Stimulated activated CD8-positive, alpha-beta memory T cell treated with anti-CD3 and anti-CD28 coated beads, Interleukin-15, amount 100 ng/mL, for 48 hours (primary cell): ENCODE measurements at places on chromosomes 7 and 10.
A peak's percentile ranks its signal among the peaks of the same experiment; 100 is the strongest.

DNA sequence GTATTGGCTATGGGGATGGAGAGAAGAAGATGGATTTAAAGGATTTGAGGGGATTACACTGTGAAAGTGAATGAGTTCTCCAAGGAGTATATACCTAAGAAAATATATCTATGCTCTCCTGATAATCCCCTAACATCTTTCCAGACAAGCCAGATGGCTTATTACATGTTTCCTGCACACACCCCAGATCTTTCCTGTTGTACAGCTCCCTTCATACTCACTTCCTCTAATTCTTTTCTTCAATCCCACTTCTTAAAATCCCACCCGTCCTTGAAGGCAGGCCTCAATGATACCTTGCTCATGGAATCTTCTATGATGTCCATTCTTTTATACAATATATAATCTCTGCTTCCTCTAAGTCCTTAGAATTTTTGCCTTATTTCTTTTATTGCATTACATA, 317.2 kb upstream of the DGKB start:
- no peak for DNase-seq

DNA sequence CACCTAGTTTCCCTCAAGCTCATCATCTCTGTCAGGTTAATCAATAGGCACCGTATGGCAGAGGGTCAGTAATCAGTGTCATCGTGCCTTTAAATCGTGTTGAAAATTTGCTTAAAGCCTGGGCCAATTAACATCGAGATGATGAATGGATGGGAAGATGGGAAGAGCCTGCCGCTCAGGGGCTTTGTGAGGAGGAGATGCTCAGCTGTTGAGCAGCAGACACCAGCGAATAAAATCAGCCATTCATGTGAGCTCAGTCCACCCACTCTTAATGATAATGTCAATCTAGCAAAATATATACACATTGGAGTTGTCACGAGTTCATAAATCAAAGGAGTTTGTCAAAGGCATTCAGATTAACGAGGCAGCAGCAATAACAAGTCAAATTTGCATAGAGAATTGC, 97.7 kb downstream of the BTRC start:
- no peak for DNase-seq

DNA sequence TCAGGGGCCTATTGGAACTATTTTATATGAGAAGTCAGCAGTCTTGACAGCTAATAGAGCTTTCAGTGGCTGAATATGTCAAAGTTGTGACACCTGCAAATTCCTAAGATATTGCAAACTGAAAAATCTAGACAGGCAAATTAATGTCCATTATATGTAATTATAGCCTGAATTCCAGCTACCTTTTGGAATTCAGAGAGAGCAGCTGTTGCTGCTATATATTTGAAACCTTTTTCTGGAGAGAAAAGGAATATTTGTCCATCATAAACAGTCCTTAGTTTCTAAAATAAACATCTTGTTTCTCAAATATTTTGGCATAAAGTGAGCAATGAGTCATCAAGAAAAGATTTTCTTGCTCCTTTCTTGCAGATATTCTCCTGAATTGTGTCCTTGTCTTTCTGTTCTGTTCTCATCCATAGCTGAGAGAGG, 408.9 kb upstream of the SEMA3D start:
- no peak for DNase-seq

- DNase-seq: no peak
These were observed 117.2 kb downstream of the ANLN start for GRCh38 chr7:36506820-36507219.

DNA sequence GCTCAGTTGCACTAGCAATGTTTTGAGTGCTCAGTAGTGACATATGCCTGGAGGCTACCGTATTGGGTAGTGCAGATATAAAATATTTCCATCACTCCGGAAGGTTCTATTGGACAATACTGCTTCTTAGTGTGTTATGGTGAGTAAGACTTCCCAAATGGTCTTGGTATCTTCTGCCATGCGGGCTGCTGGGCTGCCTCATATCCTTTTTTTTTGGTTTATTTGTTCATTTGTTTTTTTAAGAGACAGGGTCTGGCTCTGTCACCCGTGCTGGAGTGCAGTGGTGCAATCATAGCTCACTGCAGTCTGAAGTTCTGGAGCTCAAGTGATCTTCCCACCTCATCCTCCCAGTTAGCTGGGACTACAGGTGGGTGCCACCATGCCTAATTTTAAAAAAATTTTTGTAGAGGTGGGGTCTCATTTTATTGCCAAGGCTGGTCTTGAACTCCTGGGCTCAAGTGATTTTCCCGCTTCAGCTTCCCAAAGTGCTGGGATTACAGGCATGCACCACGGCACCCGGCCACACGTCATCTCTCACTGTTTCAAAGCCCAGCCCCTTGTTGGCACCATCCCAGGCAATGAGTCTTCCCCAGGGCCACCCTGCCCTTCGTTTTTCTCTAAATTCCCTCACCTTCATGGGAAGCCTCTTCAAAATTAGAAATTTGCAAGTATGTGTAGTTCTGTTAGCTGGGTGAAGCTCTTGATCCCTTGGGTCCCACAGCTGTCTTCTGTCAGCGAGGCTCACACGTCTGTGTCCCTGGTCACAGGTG, 111.0 kb upstream of the KLF14 start:
- no peak for DNase-seq

GRCh38 chr7:96737545-96738050, 28.0 kb upstream of the SEM1 start:
- DNase-seq: no peak

DNA sequence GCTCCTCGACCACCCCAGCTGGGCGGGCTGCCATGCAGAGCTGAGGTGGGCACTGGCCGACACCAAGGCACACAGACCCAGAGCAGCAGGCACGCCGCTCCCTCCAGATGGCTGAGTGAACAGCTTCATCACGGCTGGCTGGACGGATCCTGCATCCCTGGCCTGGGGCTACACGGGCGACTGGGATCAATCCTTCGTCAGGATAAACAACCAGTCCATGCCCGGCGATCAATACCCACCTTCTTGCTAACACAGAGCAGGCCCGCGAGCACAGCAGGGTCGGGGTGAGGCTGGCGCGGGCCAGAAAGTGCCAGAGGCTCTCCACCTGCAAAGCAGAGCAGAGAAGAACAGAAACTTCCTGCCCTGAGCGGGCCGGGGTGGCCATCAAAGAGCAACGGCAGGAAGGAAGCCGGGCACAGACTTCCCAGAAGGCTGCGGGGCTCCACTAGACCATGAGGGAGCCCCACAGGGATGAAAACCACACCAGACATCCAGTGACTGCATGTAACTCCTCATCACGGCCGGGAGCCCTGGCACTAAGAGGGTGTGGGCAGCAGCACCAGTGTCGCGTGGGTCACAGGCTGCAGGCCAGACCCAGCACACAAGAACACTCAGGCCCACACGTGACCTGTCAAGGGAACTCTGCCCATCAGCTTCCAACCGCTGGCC, 166.4 kb downstream of the MAD1L1 start:
- DNase-seq: no peak

DNA sequence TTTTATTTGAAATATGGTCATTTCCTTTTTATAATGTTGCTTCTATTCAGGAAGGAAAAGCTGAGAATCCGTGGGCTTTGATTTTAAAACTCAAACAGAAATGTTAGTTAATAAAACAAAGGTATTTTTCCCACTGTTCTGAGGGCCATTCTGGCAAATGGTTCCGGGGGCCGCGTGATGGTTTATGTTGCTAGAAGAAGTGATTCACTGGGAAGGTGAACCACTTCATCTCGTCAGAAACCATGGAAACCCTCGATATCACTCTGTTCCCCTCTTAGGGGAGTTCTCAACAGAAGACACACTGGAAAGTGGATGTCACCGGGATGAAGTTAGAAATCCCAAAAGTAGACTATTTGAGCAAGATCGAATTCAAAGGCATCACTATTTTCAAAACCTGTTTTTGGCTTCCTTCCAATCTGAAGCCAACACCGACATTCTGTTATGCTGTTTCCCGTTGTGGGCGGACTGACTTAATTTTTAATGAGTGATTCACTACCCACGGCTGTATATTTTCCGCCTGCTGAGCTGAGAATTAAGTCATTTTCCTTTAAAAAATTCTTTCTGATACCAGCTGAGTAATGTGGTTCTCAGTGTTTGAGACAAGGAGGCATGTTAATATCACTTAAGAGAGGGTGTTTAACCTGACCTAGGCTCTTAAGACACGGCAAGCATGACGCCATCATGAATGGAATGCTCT, 84.1 kb downstream of the PTPRE start:
- DNase-seq: peak; percentile 30
